ENCODE measurements at places on chromosomes 11 and 22.

DNA sequence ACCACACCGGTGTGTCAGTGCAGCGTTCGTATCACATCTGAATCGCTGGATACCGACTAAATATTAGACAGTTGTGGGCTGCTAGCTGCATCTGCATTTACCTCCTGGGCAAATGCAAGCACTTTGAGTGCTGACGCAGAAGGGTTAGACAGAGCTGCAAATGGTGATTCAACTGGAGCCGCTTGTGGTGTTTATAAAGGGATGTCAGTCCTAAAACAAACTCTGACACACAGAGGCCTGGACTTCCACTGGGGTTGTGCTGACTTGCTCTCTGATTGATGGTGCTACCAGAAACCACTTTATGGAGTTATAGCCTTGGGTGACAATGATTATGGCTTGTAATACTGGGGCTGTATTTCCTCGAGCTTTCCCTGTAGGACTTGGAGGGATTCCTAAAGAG lies 374.4 kb downstream of the NTM start:
- DNase-seq: peak; percentile 93

GRCh38 chr11:64316672-64317324 lies 561 bp downstream of the TRMT112 start:
- peak; percentile 61 for DNase-seq

DNA sequence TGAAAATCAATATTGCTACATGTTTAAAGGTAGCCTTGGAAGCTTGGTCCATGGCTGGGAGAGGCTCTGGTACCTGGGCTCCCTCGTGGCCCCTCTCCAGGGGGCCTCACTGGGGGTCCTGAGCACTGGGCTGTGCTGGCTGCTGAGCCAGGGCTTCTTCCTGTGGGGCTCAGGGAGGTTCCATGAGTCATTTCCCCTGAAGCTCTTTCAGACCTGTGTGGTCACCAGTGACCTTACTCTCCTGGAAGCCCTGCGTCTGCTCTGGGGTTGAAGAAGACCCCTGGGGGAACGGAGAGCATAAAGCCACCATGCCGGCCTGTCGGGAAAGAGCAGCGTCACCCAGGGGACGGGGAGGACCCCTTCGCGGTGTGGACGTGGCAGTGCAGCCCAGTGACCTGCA lies 389.0 kb downstream of the TBC1D22A start:
- DNase-seq: peak; percentile 83

DNA sequence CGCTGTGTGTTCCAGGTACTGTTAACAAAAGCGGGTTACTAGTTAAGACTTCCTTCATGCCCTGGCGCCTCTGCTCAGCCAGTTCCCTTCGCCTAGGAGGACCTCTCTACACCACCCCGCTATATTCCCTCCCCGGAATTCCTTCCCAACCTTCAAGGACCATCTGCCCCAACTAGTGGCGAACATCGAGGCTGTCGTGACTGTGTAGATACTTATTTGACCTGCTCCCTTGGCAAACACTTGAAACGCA lies 450 bp upstream of the BCL2L13 start:
- DNase-seq: no peak

GRCh38 chr22:25366408-25366807 lies 147.0 kb downstream of the CRYBB2 start:
- no peak for DNase-seq

- peak; percentile 93 for DNase-seq
These were observed at the start of gene TTC9C for GRCh38 chr11:62728171-62728988. TTC9C (plus strand) TSS chr11:62728486; CDS start chr11:62728849, 363 bp downstream.

GRCh38 chr11:114566276-114566675 lies 6.6 kb upstream of the NXPE1 start:
- no peak for DNase-seq

GRCh38 chr11:29879560-29879959 lies 137.3 kb downstream of the KCNA4 start:
- DNase-seq: no peak

Data from ELR (cell line).